Lung (tissue), 17 donors: ENCODE measurements at places on chromosomes 1 and 21.

- DNase-seq: peak; percentile 64
Measured at GRCh38 chr21:20527731-20528460, 470.3 kb upstream of the NCAM2 start.

DNA sequence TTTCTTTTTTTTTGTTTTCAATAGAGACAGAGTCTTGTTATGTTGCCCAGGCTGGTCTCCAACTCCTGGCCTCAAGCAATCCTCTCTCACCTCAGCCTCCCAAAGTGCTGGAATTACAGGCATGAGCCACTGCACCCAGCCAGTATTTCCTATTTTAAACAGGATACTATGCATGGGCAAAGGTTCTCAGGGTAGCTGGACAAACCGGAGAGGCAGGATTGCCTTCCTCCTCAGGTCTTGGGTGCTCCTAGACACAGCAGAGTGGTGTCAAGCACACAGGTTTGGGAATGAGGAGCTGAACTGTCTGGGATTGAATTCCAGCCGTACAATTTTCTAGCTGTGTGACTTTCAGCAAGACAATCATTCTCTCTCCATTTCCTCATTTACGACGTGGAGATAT is 22.9 kb upstream of the HNRNPU start:
- DNase-seq: no peak

- no peak for DNase-seq
Measured at GRCh38 chr1:1250786-1251284, 4.3 kb upstream of the C1QTNF12 start.

DNA sequence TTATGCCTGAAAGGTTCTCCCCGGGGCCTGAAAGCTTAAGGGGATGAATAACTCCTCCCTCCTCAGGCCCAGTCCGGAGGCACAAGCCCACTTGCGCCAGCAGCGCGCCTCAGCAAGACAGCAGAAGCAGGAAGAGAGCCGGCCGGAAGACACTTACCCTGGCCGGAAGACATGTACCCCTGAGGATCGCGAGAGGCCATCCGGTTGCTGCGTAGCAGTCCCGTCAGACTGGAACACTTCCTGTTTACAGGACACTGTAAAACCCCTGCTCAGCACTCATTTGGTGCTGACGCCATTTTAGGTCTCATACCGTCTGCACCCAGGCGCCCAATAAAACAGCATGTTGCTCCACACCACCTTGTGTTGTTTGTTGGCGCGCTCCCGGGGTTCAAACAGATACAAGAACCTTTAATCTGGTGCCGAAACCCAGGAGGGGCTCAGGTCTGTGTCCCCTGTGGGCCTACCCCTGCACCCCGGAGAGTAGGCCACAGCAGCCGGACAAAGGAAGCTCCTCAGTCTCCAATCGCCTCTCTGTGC is 30.3 kb downstream of the VN1R5 start:
- no peak for DNase-seq

DNA sequence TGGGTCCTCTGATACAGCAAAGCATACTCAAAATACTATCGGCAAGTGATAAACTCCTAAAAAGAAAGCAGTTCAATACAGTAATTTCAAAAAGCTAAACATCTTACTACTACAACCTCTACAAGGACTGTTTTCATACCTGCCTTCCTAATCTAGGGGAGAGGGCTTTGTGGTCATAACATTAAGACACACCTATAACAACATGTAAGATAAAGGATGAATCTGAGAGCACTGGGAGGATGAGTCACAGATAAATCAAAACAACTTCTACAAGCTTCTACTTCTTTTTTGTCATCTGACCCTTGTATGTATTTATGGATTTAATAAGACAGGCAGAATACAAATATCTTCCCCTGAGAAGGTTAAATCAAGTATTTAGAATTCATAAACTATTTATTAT is 40.0 kb downstream of the LTN1 start:
- DNase-seq: no peak

DNA sequence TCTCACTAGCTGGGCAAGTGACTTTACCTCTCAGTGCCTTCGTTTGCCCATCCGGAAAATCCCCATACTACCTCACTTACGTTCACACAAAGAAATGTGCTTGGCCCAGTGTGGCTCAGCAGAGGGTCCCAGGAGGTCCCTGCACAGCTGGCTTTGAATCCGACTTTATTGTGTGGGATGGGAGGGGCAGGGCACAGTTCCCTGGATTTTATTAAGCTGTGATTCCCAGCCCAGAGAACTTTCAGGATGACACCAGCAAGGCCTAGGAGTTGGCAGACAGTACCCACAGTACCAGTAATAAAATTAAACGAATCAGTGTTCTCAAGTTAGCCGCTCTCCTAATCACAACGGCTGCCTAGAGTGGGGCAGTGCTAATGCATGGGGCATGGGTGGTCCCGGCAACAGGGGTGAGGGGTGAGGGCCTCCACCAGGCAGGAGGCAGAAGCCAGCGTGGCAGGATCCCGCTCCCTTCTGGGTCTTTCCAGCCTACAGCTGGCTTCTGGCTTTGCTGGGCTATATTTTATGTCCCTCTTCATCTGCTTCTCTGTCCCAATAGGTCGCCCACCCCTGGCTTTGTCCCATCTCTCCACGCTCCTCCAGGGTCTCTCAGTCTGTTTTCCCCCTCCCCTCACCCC is 74.9 kb downstream of the VWA5B1 start:
- DNase-seq: no peak

- no peak for DNase-seq
Measured at GRCh38 chr1:154218545-154218944, 2.2 kb upstream of the UBAP2L start.

- DNase-seq: no peak
Measured at GRCh38 chr1:223153177-223154119, 10.4 kb upstream of the TLR5 start.

DNA sequence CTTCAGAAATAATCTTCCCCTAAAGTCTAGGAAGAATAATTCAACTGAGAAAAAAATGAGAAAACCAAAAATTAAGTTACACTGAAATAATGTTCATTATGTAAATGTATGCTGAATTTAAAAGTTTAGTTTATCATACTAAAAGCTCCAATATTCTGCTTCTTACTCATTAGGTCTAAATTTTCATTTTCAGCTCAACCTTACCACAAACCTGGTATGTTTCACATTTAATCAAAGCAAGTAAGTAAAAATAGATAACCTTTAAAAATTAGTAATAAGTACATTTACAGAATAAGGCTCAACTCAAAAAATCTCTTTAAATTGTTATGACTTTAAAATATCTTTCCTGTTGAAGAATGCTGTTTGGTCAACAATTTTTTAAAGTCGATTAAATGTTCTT is 15.0 kb downstream of the BTG3 start:
- DNase-seq: no peak

DNA sequence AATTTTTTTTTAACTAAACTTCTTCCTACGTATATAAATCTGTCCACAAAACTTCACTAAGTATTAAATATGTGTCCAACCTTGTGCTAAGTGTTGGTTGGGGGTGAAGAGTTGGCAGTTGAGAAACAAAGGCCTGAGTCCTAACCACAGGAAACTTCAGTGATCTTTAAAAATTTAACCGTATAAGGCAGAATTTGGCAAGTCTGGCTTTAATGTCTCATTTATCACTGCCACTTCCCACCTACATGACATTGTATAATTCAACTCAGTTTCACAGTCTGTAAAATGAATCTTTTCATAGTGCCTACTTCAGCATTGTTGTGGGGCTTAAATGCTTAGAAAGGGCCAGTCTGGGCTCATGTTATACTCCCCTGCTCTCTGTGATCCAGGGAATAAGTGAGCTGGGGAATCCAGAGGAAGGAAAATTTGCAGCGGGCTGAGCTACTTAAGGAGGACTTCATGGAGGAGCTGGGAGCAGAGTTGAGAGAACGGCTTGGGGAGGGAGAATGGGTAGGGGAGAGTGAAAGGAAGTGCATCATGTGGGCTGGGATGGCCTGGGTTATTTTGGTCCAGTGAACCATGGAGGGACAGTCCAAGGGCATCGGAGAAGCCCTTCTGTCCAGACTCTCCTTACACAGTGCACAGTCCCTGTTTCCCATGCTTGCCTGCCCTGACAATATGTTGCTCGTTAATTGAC is 14.5 kb downstream of the IFNAR2 start:
- DNase-seq: no peak

DNA sequence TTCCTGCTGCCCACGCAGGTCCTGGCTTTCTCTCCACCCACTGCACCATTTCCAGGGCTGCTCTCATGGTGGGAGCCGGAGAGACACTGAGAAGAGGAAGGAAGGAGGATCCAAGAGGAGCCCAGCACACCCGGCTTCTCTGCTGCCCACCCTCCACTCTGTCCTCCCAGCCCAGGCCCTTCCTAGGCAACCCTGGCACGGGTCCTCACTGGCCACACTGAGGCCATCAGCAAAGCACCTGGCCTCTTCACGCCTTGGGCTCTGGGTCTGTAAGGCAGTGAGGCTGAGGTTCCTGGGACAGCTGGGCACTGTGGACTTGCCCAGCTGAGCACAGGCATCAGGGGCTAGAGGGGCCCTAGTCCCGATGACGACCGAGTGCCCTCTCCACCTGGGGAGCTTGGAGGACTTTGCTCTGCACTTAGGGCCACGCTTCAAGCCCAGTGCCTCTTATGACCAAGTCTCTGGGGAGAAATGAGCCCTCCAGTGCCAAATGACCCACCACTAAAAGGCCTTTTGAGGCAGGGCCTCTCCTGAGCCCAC is 43.1 kb downstream of the PDE9A start:
- DNase-seq: no peak

GRCh38 chr21:32370998-32371766 is 21.6 kb downstream of the URB1 start:
- DNase-seq: no peak

GRCh38 chr21:15355066-15355465 is 290.3 kb upstream of the NRIP1 start:
- DNase-seq: peak; percentile 28
